Left ventricle myocardium inferior (tissue), 1 donor: ENCODE measurements at places on chromosomes 7 and 10. TPM values are rescaled to one million over a fixed set of nuclear protein-coding genes. Genes with fewer than 3 reads are reported as not detected.

Gene IGFBP3
- total RNA-seq: 60.8 TPM

Gene SUN3
- total RNA-seq: not detected

Gene ATG9B
- total RNA-seq: not detected

Gene RASSF4
- total RNA-seq: 103 TPM

Gene FAM237B
- total RNA-seq: not detected

Gene PON1
- total RNA-seq: not detected

Gene CCL24
- total RNA-seq: not detected

Gene AGAP5
- 3.3 TPM for total RNA-seq

- H3K4me1 ChIP-seq: no peaks in the 10 kb centered on the region
- no peaks in the 10 kb centered on the region for H3K36me3 ChIP-seq
- H3K4me3 ChIP-seq: no peak overlapping the region
- no peak overlapping the region for H3K27ac ChIP-seq
- DNase-seq: no peak
Observed at GRCh38 chr10:85902051-85902450, 464.5 kb downstream of the GRID1 start.

GRCh38 chr7:157662110-157662791, 325.4 kb downstream of the DNAJB6 start:
- H3K36me3 ChIP-seq: no peaks in the 10 kb centered on the region
- no peaks in the 10 kb centered on the region for H3K4me1 ChIP-seq
- DNase-seq: no peak
- H3K4me3 ChIP-seq: no peak overlapping the region

- H3K27ac ChIP-seq: peak overlapping the region; percentile 99
- DNase-seq: no peak
- peaks cover 35% of the 10 kb centered on the region for H3K4me1 ChIP-seq
Observed at GRCh38 chr7:139341776-139342226, 664 bp downstream of the FMC1 start.

GRCh38 chr7:42494736-42495135, 257.7 kb upstream of the GLI3 start:
- peak; percentile 23 for DNase-seq
- peaks cover 44% of the 10 kb centered on the region for H3K27me3 ChIP-seq
- no peaks in the 10 kb centered on the region for H3K36me3 ChIP-seq
- no peak overlapping the region for H3K4me3 ChIP-seq
- peak overlapping the region; percentile 74 for H3K27ac ChIP-seq

GRCh38 chr10:124724279-124725027, 19.7 kb downstream of the FAM53B start:
- no peaks in the 10 kb centered on the region for H3K27me3 ChIP-seq
- no peak for DNase-seq
- peak overlapping the region; percentile 26 for H3K4me3 ChIP-seq
- peaks cover 100% of the 10 kb centered on the region for H3K4me1 ChIP-seq
- no peaks in the 10 kb centered on the region for H3K36me3 ChIP-seq

- H3K27ac ChIP-seq: peak overlapping the region; percentile 34
- H3K4me3 ChIP-seq: peak overlapping the region; percentile 52
- H3K4me1 ChIP-seq: peaks cover 40% of the 10 kb centered on the region
- peaks cover 23% of the 10 kb centered on the region for H3K36me3 ChIP-seq
- no peak for DNase-seq
Observed at GRCh38 chr7:4880218-4880617, 3.3 kb downstream of the RADIL start.

DNA sequence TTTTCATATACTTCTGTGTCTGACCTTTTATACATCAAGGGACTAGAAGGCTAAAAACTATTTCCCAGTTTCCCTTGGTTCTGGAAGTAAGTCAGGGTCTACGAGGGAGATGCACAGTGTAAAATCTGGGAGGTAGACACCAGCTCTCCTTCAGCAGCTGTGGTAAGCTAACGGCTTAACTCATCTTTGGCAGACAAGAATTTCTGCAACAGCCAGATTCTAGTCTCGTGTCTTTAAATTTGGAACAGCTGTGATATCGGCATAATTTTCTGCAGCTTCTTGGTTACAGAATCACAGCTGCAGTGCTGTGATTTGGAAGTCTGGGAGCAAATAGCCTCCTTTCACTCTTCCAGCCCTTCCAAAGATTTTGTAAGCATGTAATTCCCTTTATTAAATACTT, 37.4 kb upstream of the ABCB4 start:
- H3K4me3 ChIP-seq: no peak overlapping the region
- no peak overlapping the region for H3K27ac ChIP-seq
- no peak for DNase-seq
- H3K4me1 ChIP-seq: peaks cover 9% of the 10 kb centered on the region

DNA sequence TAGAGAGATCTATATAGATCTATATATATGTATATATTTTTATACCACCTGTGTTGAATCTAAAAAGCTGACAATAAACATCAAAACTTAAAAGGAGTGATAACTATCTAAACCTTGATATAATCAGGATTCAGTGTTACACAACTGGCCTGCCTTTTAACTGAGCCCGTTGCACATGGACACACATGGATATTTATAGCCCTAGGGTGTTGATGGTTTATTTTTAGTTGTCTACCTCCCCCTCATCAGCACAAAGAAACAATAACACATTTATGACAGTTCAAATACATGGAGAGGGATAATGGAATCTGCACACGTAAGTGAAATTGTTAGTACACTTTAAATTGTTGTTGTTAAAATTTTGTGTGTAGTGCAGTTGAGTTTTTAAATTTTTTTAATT, 336.9 kb downstream of the ZNF248 start:
- H3K27me3 ChIP-seq: no peaks in the 10 kb centered on the region
- DNase-seq: no peak

- no peaks in the 10 kb centered on the region for H3K27me3 ChIP-seq
- peaks cover 100% of the 10 kb centered on the region for H3K4me1 ChIP-seq
- H3K4me3 ChIP-seq: no peak overlapping the region
- peaks cover 17% of the 10 kb centered on the region for H3K36me3 ChIP-seq
- DNase-seq: peak; percentile 69
- H3K27ac ChIP-seq: peak overlapping the region; percentile 92
Observed at GRCh38 chr10:124699471-124700292, 44.5 kb downstream of the FAM53B start.

- no peaks in the 10 kb centered on the region for H3K36me3 ChIP-seq
- peaks cover 84% of the 10 kb centered on the region for H3K27me3 ChIP-seq
- no peak overlapping the region for H3K4me3 ChIP-seq
- no peak overlapping the region for H3K27ac ChIP-seq
- no peak for DNase-seq
Observed at GRCh38 chr7:157460721-157461120, 123.9 kb downstream of the DNAJB6 start.

GRCh38 chr10:126029999-126030398, 133.6 kb downstream of the FANK1 start:
- H3K36me3 ChIP-seq: no peaks in the 10 kb centered on the region
- H3K27ac ChIP-seq: no peak overlapping the region
- no peak for DNase-seq
- no peak overlapping the region for H3K4me3 ChIP-seq

DNA sequence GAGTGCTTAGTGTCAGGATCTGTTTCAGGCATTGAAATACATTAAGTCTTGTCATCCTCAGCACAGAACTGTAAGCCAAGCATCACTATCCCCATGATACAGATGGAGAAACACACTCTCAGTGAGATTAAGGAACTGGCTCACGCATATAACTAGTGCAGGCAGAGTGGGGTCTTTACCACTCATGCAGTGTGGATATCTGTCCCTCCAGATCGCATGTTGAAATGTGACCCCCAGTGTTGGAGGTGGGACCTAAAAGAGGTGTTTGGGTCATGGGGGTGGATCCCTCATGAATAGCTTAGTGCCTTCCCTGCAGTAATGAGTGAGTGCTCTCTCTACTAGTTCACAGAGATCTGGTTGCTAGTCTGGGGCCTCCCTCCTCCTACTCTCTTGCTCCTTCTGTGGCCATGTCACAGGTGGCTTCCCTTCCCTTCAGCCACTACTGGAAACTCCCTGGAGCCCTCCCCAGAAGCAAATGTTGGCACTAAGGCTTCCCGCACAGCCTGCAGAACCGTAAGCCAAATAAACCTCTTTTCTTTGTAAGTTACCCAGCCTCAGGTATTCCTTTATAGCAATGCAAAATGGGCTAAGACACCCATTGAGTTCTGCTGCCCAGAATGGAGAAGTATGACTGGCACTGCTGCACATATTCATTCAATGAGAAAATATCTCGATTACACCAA, 31.8 kb upstream of the MSMB start:
- H3K4me1 ChIP-seq: peaks cover 6% of the 10 kb centered on the region
- H3K4me3 ChIP-seq: no peak overlapping the region
- no peak overlapping the region for H3K27ac ChIP-seq

GRCh38 chr7:100570954-100571828, 2.5 kb downstream of the SAP25 start:
- no peaks in the 10 kb centered on the region for H3K27me3 ChIP-seq
- H3K27ac ChIP-seq: no peak overlapping the region
- DNase-seq: no peak
- peaks cover 26% of the 10 kb centered on the region for H3K36me3 ChIP-seq
- H3K4me1 ChIP-seq: peaks cover 22% of the 10 kb centered on the region
- H3K4me3 ChIP-seq: no peak overlapping the region

GRCh38 chr10:102997998-102998397, 79.9 kb downstream of the CNNM2 start:
- no peaks in the 10 kb centered on the region for H3K36me3 ChIP-seq
- H3K27me3 ChIP-seq: no peaks in the 10 kb centered on the region
- no peak for DNase-seq
- no peak overlapping the region for H3K27ac ChIP-seq
- H3K4me3 ChIP-seq: no peak overlapping the region

GRCh38 chr10:43234471-43235041, 32.3 kb downstream of the RASGEF1A start:
- H3K4me3 ChIP-seq: no peak overlapping the region
- peaks cover 72% of the 10 kb centered on the region for H3K27me3 ChIP-seq
- peaks cover 7% of the 10 kb centered on the region for H3K4me1 ChIP-seq
- no peaks in the 10 kb centered on the region for H3K36me3 ChIP-seq
- H3K27ac ChIP-seq: no peak overlapping the region

DNA sequence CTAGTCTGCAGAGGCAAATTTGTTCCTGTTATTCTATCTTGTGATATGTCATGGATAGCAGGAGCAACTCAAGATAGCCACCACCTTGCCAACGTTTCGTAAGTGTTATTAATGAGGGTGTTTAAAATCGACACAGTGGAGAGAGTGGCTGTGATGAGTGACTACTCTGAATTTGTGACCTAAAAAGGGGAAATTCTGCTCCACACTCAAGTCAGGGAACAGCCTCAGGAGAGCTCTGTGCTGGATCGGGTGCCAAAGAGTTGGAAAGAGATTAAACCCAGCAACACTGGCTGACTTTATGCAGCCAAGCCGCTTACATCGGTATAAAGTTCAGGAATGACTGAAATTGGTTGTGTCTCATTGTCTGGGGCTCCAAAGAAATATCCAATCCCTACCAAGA, 9.5 kb downstream of the TACC2 start:
- no peak for DNase-seq
- H3K27ac ChIP-seq: peak overlapping the region; percentile 83
- peaks cover 44% of the 10 kb centered on the region for H3K4me1 ChIP-seq
- no peaks in the 10 kb centered on the region for H3K27me3 ChIP-seq
- peaks cover 13% of the 10 kb centered on the region for H3K36me3 ChIP-seq
- H3K4me3 ChIP-seq: peak overlapping the region; percentile 59

DNA sequence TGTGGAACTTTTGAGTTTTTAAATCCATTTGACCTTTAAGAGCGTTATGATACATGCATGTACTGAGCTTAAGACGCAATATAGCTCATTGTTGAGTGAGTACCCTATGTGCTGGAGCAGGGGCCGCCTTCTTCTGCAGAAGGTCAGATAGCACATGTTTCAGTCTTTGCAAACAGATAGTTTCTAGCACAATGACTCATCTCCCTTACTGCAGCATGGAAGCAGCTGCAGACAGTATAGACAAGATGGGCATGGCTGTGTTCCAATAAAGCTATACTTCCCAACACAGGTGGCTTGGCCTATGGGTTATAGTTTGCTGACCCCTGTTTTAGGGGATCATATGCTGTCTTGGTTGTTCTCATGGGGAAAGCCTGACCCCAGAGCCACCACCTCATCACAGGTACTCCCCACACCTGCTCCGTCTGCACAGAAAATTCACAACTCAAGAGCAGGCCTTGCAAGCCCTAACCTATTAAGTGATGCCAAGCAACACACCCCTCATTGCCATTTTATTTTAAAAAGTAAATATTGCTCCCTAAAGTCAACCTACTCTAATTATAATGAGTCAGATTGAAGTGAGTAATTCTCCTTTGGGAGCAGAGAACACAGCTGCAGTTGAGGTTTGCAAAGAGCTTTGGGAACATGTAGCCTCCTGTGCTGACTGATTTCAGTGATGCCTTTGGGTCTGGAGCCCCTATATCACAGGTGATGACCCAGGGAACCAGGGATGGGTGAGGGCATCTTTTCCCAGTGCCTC, 330.1 kb downstream of the PAXIP1 start:
- no peaks in the 10 kb centered on the region for H3K4me1 ChIP-seq
- no peaks in the 10 kb centered on the region for H3K36me3 ChIP-seq
- H3K4me3 ChIP-seq: no peak overlapping the region
- H3K27me3 ChIP-seq: peaks cover 19% of the 10 kb centered on the region
- no peak overlapping the region for H3K27ac ChIP-seq

DNA sequence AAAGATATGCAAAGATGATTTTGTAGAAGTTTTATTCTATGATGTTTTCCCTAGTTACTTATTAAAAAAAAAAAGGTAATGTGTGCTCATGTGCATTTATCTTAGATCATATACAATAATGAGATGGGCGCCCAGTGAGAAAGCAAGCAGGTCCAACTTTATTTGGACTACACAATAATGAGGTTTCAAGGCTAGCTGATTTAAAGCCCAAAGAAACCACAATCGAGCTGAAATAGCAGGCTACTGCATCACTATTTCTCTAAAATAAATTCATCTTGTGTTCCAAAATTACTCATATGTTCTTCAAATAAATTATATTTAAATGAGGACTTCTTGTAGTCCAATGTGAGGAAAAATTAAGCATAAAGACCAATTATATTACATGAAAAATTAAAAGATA, 110.1 kb downstream of the JMJD1C start:
- no peaks in the 10 kb centered on the region for H3K27me3 ChIP-seq
- peaks cover 6% of the 10 kb centered on the region for H3K4me1 ChIP-seq
- H3K4me3 ChIP-seq: no peak overlapping the region
- no peak for DNase-seq

DNA sequence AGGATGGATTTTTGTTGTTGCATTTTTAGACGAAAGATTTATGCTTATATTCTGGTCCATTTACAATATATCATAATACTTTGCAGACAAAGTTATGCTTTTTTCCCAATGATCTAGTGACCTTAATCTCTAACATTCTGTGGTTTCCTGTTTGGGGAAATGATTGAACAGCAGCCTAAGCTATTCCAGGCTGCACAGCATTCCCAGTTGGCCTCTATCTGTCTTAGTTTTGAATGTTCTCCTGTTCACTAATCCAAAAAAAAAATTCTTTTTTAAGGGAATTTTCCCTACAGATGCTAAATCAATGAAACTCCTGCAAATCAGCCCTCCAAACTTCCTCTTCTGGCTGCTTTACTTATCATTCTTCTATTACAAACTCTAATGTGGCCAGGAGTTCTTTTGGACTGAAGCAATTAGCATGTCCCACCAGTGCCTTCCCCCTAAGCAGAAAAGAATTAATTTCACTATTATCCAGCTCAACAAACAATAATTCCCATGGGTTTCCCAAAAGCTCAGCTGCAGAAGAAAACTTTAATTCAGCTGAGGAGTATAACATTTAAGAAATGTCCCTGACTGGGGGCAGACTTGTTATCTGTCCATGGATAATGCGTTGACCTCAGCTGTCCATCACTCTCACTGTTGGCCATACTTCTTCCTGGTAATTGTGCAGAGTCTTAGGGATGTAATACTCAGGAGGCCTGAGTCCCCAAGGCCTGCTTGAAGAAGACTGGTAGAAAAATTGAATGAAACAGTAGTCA, 81.9 kb upstream of the TRIL start:
- no peaks in the 10 kb centered on the region for H3K27me3 ChIP-seq
- H3K4me1 ChIP-seq: peaks cover 57% of the 10 kb centered on the region
- H3K4me3 ChIP-seq: no peak overlapping the region
- no peaks in the 10 kb centered on the region for H3K36me3 ChIP-seq
